ENCODE measurements at places on chromosomes 16 and 17.

GRCh38 chr16:5071341-5071680 is 332 bp upstream of the ALG1 start:
- no peak for DNase-seq

DNA sequence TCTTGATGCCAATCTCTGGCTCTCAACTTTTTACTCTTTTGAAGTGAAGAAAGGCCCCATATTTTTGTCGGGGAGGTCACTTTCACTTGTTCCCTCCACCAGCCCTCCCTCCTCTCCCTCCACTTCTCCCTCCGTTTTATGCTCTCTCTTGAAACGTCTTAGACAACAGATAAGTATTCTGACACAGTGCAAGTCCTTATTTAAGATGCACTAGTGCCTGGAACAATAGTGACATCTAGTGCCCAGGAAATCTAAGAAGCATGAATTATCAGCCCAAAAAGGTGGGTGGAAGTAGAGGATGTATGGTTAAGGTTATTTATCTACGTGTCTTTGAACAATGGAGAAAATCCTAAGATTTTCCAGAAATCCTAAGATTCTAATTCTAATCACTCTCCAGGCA is 17.9 kb downstream of the PSME3IP1 start:
- DNase-seq: no peak

GRCh38 chr16:89672177-89672941 is 14.1 kb upstream of the CDK10 start:
- no peak for DNase-seq

GRCh38 chr16:89395150-89396142 is 94.9 kb downstream of the ANKRD11 start:
- DNase-seq: no peak

GRCh38 chr16:21208446-21209230 is 2.7 kb downstream of the ZP2 start:
- no peak for DNase-seq

GRCh38 chr16:16186820-16187219 is 36.5 kb downstream of the ABCC6 start:
- DNase-seq: no peak

DNA sequence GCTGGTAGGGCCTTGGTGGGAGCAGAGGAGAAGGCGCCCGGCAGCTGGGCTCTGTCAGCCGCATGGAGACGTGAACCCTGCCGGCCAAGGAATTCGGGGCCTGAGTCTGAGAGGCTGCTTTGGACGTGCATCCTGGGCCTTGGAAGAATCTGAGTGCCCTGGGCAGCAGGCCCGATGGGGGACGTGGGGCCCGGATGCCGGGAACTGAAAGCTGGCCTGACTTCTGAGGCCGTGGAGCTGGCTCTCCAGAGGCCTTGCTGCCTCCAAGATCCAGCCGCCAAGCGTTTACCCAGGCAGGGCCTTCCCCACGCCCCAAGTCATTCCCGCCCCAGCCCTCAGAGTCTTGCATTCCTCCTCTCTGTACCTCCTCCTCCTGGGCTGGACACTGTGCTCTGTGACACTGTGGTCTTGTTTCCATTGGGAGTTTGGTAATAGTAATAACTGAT is 37.2 kb downstream of the NKD1 start:
- DNase-seq: no peak

DNA sequence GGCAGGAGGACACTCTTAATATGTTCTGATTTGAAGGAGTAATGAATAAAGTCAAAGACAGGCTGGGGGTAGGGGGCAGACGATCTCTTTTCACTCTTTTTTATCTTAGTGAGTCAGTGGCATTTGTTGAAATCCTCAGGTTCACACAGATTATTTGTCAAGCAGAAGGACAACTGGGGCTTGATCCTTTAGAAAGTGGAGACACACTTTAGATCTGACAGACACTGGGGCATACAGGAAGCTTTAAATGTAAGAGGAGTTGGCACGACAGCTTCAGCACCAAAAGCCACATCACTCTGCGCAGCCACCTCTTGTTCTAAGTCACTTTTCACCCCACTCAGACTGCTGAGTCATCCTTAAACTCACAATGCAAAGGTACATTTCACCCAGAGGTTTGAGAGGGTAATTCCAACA is 121.5 kb downstream of the STXBP4 start:
- DNase-seq: peak; percentile 16

GRCh38 chr16:1990351-1991134 is 773 bp downstream of the SYNGR3 start:
- no peak for DNase-seq

GRCh38 chr17:35948092-35948491 is 4.6 kb upstream of the LYZL6 start:
- no peak for DNase-seq

- no peak for DNase-seq
These were observed 8.6 kb upstream of the CD300A start for GRCh38 chr17:74457820-74458166.

GRCh38 chr17:3972281-3972731 is 8.1 kb upstream of the ATP2A3 start:
- DNase-seq: no peak

DNA sequence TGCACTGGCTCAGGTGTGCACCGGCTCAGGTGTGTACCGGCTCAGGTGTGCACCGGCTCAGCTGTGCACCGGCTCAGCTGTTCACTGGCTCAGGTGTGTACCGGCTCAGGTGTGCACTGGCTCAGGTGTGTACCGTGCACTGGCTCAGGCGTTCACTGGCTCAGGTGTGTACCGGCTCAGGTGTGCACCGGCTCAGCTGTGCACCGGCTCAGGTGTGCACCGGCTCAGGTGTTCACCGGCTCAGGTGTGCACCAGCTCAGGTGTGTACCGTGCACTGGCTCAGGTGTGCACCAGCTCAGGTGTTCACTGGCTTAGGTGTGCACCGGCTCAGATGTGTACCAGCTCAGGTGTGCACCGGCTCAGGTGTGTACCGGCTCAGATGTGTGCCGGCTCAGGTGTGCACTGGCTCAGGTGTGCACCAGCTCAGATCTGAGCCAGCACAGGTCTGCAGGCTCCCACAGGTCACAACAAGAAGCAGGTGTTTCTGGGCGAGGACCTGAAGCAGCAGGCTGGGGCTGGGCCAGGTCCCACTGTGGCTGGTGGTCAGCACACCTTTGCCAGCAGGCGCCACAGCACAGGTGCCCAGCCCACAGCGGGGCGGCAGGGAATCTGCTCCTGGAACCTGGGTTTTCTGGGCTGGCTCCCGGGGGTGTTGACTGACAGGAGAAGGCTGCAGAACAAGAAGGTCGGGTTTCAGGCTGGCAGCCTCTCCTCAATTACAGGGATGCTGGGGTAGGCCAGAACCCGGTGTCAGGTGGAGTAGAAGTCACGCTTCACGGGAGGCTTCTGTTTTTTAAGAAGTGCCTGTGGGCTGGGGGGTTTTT is 17.2 kb downstream of the METRNL start:
- no peak for DNase-seq

DNA sequence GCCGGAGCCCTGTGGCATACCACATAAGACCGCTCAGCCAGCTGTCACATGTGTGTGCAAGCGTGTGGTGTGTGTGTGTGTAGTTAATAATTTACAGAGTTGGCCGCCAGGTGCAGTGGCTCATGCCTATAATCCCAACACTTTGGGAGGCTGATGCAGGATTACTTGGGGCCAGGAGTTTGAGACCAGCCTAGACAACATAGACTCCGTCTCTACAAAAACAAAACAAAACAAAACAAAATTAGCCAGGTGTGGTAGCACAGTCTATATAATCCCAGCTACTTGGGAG is 20.4 kb downstream of the SOCS1 start:
- DNase-seq: no peak

- DNase-seq: no peak
These were observed 3.5 kb downstream of the SPDYE4 start for GRCh38 chr17:8754890-8755289.

DNA sequence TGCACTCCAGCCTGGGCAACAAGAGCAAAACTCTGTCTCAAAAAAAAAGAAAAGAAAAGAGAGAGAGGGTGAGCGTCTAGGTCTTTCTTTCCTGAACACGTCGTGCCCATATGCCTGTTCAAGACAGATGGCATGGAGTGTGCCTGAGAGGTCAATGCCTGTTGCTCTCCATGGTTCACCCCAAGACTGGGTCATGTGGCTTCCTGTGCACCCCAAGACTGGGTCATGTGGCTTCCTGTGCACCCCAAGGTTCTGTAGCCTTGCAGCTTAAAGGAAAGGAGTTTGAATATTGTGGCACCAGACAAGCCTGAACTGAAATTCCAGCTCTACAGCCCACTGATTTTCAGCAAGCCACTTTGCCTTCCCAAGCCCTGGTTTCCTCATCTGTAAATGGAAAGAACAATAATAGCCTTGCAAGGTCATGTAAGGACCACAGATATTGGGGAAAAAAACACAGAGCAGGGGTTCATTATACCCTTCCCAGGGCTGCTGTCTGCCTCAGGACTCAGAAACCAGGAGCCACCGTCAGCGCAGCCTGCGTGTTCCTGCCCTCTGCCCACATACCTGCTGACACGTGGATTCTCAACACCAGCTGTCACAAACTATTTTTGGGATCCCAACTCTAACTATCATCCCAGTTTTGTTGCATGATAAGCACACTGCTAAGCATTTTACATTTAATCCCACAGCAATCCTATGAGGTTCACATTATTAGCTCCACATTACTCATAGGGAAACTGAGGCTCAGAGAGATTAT is 18.0 kb upstream of the NAGS start:
- DNase-seq: no peak

DNA sequence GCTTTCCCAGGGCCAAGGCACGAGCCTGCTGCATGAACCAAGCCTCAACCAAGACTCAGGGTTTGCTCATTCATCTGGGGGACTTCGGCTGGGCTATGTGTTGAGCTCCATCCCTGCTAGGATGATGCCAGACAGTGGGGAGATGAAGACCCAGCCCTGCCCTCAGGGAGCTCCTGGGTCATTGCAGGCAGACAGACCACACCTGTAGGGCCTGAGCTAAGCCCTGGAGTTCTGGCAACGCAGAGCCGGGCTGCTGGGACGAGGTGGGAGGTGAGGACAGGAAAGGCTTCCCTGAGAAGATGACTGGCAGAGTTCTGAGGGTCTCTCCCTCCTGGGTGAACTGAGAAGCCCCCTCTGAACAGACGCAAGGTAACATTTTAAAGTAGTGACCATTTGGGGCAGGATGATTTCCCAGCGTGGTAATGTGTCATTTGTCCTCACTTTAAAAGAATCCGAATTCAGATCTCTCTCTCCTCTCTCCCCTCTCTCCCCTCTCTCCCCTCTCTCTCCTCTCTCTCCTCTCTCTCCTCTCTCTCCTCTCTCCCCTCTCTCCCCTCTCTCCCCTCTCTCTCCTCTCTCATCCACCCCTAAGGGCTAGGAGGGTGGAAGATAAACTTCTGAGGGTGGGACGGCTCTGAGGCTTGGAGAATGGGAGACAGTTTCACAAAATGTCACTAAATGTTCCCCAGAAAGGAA is 98.4 kb downstream of the MGAT5B start:
- no peak for DNase-seq

DNA sequence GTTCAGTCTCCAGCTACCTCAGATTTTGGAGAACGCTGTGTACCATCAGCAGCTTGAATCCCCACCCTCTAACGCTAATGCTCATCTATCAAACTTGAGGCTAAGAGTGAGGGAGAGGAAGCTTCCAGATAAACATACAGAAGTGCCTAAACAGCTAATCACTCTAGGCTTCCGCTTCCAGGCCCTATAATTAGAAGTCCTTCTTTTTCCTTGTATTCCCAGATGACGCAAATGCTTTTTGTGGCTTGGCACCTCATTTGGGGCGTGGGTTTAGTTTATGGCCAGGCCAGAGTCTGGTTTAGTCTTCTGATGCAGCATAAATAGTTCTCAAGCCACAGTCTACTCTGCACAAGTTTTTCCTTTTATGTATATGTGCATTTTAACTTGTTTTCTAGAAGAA is 263.4 kb downstream of the BCAS3 start:
- DNase-seq: no peak

DNA sequence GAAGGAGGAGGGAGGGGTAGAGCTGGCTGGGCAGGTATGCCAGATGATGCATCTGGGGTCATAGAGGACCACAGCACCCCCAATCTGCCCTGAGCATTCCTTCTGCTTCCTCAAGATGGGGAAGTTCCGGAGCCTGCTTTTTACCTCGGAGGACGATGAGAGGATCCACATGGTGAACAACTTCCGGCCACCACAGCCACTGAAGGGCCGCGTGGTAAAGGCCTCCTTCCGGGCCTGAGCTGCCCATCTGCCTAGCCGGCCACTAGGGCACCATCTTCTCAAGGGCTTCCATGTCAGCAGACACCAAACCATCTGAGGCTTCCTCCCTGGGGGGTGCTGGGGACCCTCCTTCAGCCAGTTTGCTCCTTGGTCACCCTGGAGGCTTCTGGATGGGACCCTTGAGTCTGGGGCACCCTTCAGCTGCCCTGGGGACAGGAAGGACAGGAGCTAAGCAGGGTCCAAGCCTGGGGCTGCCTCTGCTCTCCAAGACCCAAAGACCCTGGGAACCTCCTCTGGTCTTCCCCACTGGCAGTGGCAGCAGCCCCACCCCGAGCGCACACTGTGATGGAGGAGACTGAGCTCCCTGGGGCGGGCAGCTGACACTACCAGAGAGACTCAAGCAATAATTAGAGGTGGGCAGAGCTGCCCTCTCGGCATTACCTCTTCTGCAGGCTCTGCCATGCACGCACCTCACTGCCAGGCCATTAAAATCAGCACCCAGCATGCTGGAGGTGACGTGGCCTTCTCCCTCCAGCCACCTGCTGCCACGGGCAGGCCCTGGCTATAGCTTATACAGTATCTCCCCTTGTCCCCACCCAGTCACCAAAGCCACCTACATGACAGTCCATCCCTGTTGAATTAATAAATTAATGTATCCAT is 9.3 kb downstream of the CA7 start:
- DNase-seq: no peak

GRCh38 chr17:28946239-28946638 is 5.1 kb downstream of the PHF12 start:
- DNase-seq: no peak

DNA sequence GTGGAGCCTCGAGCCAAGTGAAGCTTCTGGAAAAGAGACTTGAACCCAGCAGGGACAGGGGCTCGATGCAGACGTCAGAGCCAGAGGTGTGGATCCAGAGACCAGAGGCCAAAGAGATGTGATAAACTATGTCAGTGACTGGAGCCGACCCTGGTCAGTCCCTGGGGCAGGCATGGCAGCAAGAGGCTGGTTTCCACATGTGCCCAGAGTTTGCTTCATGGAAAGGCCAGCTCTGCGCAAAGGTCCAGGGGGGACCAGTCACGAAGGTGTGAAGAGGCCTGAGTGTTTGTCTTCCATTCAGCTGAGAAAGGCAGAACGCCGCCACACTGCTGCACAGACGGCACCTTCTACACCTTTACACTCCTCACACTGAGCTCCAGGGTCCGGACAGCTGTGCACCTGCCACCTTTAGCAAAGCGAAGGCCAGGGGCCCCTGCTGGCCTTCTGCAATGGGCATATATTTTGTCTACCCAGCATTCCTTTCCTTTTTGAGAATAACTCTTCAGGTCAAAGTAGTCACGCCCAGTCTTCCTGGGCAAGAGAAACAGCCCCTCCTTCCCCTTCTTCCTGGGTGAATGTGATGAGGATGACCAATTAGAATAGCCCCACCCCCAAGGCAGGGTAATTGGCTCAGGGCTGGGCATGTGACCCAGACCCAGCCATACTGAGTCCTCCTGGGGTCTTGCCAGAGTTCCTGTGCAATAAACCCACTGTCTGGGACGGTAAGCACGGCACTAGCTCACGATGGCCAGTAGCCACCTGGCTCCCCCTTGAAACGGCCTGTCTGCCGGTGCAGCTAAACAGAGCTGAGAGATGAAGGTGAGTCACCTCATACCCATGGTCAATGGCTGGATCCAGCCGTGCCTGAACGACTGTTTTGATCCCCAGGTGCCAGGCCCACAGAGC is 2.3 kb upstream of the RPH3AL start:
- DNase-seq: no peak

GRCh38 chr16:56630134-56630533 is 2.3 kb upstream of the MT1M start:
- DNase-seq: no peak
